ENCODE measurements at places on chromosomes 11 and 22. TPM values are rescaled to one million over a fixed set of nuclear protein-coding genes. Genes with fewer than 3 reads are reported as not detected.

- no peak for DNase-seq
Measured at GRCh38 chr11:84993386-84993785, 633.8 kb downstream of the DLG2 start.

DNA sequence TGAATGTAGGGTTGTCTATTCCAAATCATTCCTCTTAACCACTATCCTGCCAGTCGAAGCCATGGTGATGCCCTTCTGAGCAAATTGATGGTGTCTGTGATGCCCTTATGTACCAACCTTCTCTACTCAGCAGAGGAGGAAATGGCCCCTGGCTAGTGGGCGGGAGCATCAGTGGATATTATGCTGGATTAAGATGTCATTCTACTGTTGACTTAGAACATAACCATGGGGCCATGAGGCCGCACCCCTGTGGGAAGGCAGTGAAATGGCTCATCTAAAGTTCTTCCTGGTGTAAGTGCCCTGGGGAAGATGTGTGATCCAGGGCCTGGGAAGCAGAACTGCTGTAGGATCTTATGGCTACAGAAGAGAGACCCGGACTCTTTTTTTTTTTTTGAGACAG lies 20.7 kb upstream of the P2RY2 start:
- no peak for DNase-seq

- DNase-seq, result no peak
Measured at GRCh38 chr22:28548406-28548805, 131.2 kb downstream of the TTC28 start.

DNA sequence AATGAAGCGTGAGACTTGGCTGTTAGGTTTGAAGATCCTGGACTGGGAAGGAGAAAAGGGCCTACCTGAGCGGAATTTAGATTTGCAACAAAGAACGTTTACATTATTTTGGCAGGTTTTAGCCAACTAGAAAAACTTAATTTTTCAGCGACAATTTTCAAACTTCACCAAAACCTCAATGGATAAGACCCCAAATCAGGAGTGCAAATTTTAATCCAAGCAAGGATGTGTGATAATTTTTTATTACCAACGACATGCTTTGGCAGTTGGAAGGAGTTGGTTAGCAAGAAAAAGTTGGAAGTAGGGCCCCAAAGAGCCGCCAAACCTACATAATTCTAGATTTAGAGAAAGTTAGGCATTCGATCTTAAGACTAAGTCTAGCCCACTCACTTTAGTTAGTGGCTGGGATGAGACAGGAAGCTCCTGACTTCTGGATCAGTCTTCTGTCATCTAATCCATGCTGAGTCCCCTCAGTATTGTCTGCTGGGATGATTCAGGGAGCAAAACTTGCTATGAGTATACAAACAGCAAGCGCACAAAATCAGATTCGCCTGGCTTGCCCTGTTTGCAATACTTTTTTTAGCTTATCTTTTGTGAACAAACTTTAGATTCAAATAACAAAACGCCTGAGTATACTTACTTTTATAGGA lies 787 bp upstream of the RDX start:
- no peak for DNase-seq

DNA sequence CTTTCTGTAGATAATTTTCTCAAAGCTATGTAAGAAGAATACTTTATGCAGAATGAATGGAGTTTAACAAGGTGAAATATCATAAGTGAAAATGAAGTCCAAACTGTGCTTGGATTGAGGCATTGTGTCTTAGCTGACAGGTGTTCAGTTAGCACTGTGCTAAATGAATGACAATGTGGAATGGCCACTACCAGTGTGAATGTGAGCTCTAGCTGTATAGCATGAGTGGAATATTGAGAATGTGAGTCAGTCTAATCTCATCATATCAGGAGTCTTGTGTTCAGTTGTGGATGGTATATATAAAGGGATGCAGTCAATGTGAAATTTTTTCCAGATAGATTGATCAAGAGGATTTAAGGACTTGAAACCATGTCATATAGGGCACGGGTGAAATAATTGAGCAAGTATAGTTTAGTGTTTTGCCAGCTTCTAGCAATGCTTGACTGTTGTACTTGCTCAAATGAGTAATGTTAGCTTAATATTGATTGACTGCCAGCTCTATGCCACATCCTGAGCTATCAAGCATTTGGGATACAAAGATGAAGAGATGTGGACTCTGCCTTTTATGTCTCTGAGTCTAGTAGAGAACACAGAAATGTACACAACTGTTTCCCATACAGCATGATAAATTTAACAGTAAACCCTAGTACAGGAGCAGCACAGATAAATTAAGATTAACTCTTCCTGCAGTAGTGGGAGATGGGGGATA lies 10.6 kb upstream of the RAG2 start:
- no peak for DNase-seq

GRCh38 chr22:20582520-20583361 lies 75.3 kb downstream of the MED15 start:
- no peak for DNase-seq

DNA sequence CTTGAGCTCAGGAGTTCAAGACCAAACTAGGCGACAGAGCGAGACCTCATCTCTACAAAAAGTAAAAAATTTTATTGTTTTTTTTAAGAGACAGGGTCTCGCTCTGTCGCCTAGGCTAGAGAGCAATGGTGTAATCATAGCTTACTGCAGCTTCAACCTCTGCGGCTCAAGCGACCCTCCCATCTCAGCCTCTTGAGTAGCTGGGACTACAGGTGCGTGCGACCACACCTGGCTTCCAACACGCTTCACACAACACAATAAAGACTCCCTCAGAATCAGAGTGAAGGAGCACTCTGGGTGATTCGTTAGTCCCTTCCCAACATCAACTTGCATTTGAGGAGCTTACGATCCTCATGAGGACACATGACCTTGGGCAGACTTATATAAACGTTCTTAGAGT lies 79.5 kb upstream of the APOA1 start:
- no peak for DNase-seq

DNA sequence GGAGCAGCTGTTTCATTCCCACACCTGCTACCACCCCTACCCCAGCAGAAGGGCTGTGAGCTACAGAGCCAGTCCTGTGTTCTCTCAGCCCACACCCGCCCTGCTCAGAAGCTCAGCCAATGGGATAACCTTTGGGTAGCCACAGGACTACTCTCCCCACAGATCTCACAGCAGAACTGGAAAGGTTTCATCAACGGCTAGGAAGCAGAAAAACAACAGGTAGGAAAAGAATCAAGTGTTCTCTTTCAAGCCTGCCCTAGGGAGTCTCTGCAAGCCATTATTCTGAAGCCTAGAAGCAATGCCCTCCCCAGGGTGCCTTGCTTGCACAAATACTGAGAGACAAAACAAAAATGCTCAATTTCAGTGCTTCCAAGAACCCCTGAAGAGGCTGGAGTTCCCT lies 77.2 kb downstream of the TMPRSS5 start:
- no peak for DNase-seq

GRCh38 chr11:102184269-102184987 lies 74.2 kb downstream of the YAP1 start:
- DNase-seq, result no peak

- peak; percentile 37 for DNase-seq
Measured at GRCh38 chr22:42964994-42965699, 49.8 kb downstream of the PACSIN2 start.

DNA sequence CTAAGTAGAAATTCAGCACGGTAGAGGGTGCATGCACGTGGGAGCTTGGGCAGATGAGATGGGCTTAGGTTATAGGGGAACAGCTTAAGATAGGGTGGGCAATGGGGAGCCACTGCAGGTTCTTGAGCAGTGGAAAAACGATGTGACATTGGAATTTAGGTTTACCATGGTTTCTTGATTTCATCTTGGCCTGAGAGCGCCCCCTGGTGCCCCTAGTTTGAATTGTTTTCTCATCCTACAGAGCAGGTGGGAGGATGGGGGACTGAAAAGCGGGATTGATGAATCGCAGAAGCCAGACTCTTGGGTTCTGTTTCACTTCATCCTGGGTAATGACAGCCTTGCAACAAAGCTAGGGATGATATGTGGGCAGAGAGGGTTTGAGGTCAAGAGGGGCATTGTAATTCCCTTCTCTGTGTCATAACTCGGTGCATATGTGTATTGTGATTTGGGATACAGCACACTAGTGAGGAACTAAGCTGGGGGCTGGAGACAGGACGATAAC lies 6.7 kb upstream of the MCAM start:
- DNase-seq, result peak; percentile 52

DNA sequence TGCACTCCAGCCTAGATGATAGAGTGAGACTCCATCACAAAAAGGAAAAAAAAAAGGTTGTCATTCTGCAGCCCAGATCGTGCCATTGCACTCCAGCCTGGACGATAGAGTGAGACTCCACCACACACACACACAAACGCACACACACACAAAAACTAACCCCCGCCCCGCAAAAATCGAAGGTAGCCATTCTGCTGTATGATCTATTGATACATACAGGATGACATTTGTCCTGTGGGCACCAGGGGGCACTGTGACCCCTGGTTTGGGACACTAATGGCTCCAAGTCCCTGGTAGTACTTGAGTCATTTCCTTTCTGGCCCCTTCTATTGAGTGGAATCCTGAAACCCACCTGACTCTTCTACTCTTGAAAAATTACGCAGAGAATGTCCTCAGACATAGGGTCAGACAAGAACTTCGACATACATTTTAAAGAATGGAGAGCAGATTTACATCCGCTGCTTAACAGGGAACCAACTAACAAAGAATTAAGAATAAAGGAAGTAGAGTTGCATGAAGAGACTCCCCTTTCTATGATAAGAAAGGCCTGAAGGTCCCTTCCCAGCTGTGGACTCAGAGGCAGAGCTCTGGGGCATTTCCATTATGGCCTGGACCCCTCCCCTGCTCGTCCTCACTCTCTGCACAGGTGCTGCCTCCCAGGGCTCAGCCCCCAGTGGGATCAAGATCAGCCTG lies 35.0 kb upstream of the PRAME start:
- no peak for DNase-seq

GRCh38 chr22:44143579-44143978 lies 37.1 kb upstream of the PARVG start:
- DNase-seq, result no peak

DNA sequence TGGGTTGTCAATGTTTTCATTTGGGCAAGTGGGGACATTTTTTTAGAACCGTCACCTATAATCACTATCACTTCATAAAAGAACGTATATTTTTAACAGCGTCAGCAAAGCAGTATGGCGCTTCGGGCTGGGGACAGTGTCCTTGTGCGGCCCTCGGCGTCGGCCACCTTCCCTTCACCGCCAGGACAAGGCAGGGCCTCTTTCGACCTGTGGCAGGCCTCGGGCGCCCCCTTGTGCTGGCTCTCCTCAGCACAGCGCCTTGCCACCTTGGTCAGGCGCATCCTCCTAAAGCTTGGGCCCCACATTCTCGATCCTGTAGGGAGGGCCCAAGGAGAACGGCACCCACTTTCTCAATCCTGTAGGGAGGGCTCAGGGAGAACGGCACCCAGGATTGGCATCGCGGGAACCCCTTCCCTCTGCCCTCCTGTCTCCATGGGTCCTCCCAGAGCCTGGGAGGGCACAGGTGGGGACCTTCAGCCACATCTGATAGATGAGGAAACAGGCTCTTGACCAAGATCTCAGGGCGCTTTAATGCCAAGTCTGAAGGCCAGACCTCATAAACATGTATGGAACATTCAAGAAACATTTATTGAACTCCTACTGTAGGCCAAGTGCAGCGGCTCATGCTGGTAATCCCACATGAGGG lies 11.5 kb upstream of the FADD start:
- no peak for DNase-seq

GRCh38 chr11:70203751-70204465 lies 812 bp downstream of the FADD start:
- DNase-seq, result no peak

GRCh38 chr22:45197606-45198462 lies 34.1 kb downstream of the NUP50 start:
- DNase-seq, result no peak

- DNase-seq, result no peak
Measured at GRCh38 chr11:45779602-45780001, 25.3 kb upstream of the SLC35C1 start.

DNA sequence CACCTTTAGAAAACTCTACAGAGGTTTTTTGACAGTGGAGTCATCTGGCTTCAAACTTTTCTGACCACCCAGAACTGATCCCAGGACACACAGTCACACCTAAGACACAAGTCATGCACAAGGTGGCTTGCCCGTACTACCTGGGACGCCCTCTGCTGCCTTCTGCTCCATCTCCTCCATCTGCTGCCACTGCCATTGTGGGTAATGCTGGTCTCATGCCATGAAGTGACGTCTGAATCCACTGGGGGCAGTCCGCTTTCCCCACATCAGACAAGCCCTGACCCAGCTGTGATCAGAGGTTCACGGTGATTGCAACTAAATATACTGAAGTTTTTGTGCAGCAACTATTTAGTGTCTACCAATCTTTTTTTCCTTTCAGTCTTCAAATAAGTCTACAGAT lies 5.4 kb upstream of the NDUFS8 start:
- no peak for DNase-seq

- DNase-seq, result no peak
Measured at GRCh38 chr11:94049351-94049750, 28.2 kb downstream of the HEPHL1 start.

DNA sequence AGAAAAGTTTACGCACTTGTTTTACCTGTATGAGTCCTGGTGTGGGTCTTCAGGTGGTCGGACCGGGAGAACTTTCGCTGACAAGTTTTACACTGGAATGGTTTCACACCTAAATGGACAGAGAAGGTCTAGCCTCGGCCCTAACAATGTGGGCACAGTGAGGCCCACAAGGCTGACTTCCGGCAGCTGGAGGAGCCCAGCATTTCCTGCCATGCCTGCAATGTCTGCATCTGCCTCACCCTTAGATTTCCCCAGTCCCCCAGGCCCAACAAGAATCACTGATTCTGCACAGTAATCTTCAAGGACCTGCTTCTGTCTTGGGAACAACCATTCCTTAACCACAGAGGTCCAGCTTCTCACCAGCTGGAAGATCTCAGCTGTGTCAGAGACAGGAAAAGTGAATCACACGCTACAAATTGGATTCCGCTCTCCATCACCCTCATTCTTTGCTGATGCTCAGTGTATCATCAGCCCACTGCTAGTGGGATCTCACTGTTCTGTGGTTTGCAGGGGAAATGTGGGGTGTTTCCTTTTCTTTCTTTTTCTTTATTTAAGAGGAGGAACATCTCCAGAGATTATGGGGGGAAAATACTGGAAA lies 43.3 kb downstream of the WT1 start:
- no peak for DNase-seq

Gene C22orf42
- total RNA-seq, result not detected

Gene OR56B1
- not detected for total RNA-seq

Gene SLC35F2
- total RNA-seq, result 11.7 TPM

Gene SLC25A18
- 0.20 TPM for total RNA-seq

Gene CYP2D6
- 1.4 TPM for total RNA-seq

Gene SLC36A4
- total RNA-seq, result 13.6 TPM

Gene CHRDL2
- total RNA-seq, result 0.30 TPM

Measured in skin of body (tissue), 3 donors.